Calu3 (cell line): ENCODE measurements at places on chromosomes 3 and 15.

GRCh38 chr3:40124918-40125317, 184.6 kb upstream of the EIF1B start:
- no peaks in the 10 kb centered on the region for H3K36me3 ChIP-seq
- H3K4me1 ChIP-seq = peaks cover 27% of the 10 kb centered on the region
- H3K27me3 ChIP-seq = no peaks in the 10 kb centered on the region
- no peak overlapping the region for H3K4me3 ChIP-seq
- DNase-seq = no peak
- H3K27ac ChIP-seq = no peak overlapping the region

DNA sequence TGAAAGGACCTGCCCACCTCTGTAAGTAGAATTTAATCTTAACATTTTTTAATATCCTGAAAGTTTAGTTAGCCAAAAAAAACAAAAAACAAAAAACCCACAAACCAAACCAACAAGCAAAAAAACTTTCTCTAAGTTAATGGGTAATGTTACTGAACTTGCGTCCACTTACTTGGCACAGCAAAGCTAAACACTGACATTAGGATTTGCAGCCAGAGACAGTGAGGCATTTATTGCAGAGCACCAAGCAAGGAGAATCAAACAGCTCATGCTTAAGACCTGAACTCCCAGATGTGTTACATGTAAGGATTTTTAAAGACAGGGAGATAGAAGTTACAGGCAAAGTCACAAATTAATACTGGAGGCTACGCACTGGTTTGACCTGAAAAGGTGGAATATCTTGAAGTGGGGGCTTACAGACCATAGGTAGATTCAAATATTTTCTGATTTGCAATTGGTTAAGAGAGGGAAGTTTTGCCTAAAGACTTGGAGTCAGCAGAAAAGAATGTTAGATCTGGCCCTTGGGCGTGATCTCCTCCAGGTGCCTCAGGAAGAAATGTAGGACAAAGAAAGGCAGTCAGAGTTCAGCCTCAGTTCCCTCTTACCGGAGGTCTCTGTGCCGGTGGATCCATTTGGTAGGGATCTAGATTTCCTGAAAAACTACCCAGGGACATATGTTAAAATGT, 205.0 kb downstream of the ADAMTSL3 start:
- no peak overlapping the region for H3K4me3 ChIP-seq
- H3K4me1 ChIP-seq = peaks cover 27% of the 10 kb centered on the region
- H3K36me3 ChIP-seq = peaks cover 7% of the 10 kb centered on the region
- DNase-seq = no peak

DNA sequence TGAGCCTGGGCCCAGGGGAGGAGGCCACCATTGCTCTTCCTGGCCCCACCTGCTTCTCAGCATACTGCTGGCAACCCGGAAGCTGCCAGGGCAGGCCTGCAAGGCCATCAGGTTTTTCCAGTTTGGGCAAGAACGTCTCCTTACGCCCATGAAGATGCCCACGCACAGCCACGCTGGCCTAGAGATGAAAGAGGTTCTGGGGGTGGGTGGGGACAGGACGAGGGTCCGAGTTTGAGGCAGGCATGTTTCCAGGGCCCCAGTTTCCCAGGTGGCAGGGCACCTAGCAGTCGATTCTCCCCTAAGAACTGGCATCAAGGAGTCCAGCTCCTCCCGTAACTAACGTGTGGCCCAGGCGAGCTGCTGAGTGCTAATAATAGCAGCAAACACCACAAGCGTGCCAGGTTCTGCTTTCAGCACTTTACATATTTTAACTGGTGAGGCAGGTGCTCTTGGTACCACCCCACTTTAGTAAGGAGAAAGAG, 45.8 kb downstream of the ZNF710 start:
- H3K4me1 ChIP-seq = peaks cover 22% of the 10 kb centered on the region
- peak; percentile 87 for DNase-seq
- peak overlapping the region; percentile 82 for H3K27ac ChIP-seq
- H3K27me3 ChIP-seq = no peaks in the 10 kb centered on the region
- H3K4me3 ChIP-seq = no peak overlapping the region
- peaks cover 10% of the 10 kb centered on the region for H3K36me3 ChIP-seq

- DNase-seq = no peak
- H3K4me1 ChIP-seq = peaks cover 10% of the 10 kb centered on the region
- no peak overlapping the region for H3K4me3 ChIP-seq
- no peaks in the 10 kb centered on the region for H3K27me3 ChIP-seq
- no peak overlapping the region for H3K27ac ChIP-seq
These were observed 9.3 kb upstream of the MAGI1 start for GRCh38 chr3:66048051-66048395.

GRCh38 chr15:57532731-57533447, 58.8 kb upstream of the MYZAP start:
- no peaks in the 10 kb centered on the region for H3K36me3 ChIP-seq
- no peak for DNase-seq
- no peak overlapping the region for H3K4me3 ChIP-seq
- no peak overlapping the region for H3K27ac ChIP-seq
- peaks cover 15% of the 10 kb centered on the region for H3K27me3 ChIP-seq
- no peaks in the 10 kb centered on the region for H3K4me1 ChIP-seq

DNA sequence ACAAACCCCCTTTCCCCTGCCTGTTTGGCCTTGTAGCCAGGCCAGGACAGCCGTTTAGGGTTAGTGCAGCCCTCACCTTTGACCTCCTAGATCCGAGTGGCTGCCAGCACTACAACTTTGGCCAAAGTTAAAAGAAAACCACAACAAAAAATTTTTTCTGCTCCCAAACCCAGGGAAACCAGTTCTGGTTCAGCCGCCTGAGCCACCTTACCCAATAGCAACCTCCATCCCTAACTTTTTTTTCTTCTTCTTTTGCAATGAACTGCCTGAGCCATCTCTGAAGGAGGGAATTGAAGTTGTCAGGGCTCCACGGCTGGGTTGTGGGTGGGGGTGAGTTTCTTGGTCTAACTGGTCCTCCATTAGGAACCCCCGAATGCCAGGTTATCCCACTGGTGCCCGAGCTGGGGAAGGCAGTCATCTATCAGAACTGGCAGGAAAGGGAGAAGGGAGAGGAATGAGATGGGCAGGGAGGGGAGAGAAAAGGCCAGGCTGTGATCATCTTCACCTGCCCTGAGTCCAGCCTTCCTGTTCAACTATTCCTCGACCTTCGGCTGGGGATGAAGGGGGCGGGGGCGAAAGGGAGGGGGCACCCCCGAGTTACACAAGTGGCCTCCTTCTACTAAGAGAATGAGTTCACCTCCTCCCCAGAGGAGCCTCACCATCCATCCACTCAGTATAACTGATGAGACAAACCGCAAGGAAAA, 6.2 kb upstream of the NR2F2 start:
- H3K4me3 ChIP-seq = no peak overlapping the region
- peak overlapping the region; percentile 98 for H3K27ac ChIP-seq
- peaks cover 98% of the 10 kb centered on the region for H3K36me3 ChIP-seq
- H3K27me3 ChIP-seq = no peaks in the 10 kb centered on the region

GRCh38 chr3:126991366-126992200, 8.7 kb downstream of the PLXNA1 start:
- H3K4me1 ChIP-seq = peaks cover 9% of the 10 kb centered on the region
- no peak overlapping the region for H3K27ac ChIP-seq
- DNase-seq = no peak

DNA sequence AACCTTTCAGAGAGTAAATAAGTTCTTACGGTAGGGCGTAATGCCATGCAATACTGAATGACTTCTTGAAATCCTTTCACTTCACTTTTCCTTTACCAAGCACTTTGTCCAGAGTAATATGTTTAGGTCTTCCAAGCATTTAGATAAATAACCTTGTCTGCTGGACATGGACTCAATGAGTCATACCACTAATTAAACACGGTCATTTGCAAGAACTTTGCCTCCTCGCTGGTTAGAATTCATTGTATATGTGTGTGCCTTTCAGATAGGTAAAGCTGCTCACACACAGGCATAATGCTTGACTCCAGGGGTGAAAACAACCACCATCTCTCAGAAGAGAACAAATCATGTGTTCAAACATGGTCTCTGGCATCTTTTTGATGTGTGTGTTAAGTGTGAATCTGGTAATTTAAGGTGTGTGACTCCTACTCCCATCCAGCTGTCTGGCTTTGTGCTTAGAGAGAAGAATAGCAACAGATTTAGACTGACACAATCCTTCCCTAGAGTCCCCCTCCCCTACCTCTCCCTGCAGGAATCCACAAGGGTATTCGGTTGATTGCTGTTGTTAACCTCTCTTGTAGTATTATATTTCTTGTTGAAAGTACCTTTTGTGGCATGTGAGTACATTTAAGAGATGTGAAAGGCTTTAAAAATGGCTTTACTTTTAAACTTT, 419.0 kb downstream of the CNTN4 start:
- H3K27me3 ChIP-seq = no peaks in the 10 kb centered on the region
- no peak overlapping the region for H3K27ac ChIP-seq
- DNase-seq = no peak

GRCh38 chr3:185937689-185938374, at the start of gene TRA2B:
TSS of gene TRA2B (minus strand) at chr3:185938014. CDS start at chr3:185937860, 154 bp downstream.
- peak; percentile 100 for DNase-seq
- peak within 1 kb of the TSS; percentile 95 for H3K4me3 ChIP-seq
- peaks cover 47% of the 10 kb centered on the region for H3K36me3 ChIP-seq
- no peaks in the 10 kb centered on the region for H3K27me3 ChIP-seq
- H3K4me1 ChIP-seq = peaks cover 32% of the 10 kb centered on the region

DNA sequence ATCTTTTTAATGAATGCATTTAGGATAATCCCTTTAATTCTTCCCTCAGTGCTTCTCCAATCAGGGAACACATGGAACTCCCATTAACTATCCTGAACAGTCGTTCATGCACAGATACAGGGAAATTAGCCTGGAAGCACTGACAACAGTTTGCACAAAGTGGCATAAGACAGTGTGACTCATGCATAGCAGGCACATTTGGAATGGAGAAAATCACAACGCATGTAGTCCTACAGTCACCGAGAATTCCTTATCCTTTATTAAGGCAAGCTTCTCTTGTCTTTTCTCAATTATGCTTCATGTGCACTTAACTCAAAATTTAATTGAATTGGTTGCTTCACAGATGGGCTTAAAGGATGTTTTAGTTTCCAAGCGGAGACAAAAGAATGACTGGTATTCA, 155.0 kb upstream of the CRBN start:
- no peak for DNase-seq
- no peaks in the 10 kb centered on the region for H3K36me3 ChIP-seq
- no peak overlapping the region for H3K27ac ChIP-seq
- no peak overlapping the region for H3K4me3 ChIP-seq

- H3K27ac ChIP-seq = no peak overlapping the region
- DNase-seq = no peak
- H3K27me3 ChIP-seq = no peaks in the 10 kb centered on the region
- H3K4me1 ChIP-seq = peaks cover 63% of the 10 kb centered on the region
These were observed 99.9 kb downstream of the CD47 start for GRCh38 chr3:107990926-107991325.

GRCh38 chr3:3212781-3213440, 33.4 kb upstream of the CRBN start:
- no peaks in the 10 kb centered on the region for H3K36me3 ChIP-seq
- H3K27ac ChIP-seq = no peak overlapping the region
- DNase-seq = no peak
- H3K4me3 ChIP-seq = no peak overlapping the region
- H3K27me3 ChIP-seq = no peaks in the 10 kb centered on the region

GRCh38 chr3:171219258-171219657, 192.7 kb upstream of the SLC2A2 start:
- H3K27me3 ChIP-seq = no peaks in the 10 kb centered on the region
- no peak overlapping the region for H3K4me3 ChIP-seq
- peaks cover 8% of the 10 kb centered on the region for H3K4me1 ChIP-seq
- H3K36me3 ChIP-seq = no peaks in the 10 kb centered on the region

DNA sequence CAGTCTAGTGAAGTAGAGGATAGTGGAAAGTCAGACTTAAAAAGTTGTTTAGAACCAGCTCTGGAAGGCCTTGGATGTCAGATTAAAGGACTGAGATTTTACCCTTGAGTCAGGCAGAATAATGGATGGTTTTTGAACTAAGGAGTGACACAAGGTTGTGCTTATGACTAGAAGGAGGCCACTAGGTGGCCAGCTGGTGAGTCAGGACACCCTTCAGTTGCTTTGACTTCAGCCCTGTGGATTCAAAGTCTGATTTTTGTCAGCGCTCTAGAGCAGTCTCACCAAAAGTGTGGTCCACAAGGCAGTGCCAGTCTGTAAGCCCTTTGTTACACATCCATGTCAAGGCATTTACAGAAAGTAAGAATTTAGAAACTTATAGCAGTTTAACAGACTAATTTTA, 3.8 kb upstream of the GABPB1 start:
- H3K4me3 ChIP-seq = no peak overlapping the region
- H3K27me3 ChIP-seq = no peaks in the 10 kb centered on the region
- H3K4me1 ChIP-seq = peaks cover 20% of the 10 kb centered on the region

DNA sequence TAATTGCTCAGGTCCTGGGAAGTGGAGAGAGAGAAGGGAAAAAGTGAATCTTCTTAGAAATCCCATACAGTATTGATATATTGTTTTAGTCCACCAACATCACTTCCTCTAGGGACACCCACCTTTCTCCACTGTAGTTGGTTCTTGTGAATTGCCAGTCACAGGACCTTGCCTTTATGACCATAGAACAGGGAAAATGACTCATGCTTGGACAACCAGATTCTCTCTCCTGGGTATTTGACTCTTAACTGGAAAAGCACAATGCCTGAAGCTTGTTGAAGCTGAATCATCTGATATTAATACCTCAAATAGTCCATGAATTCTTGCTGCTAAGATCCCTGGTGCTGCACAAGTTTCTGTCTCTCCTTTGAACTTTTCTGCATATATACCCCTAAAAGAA, 32.5 kb upstream of the DCLK3 start:
- no peak for DNase-seq
- no peaks in the 10 kb centered on the region for H3K36me3 ChIP-seq
- no peak overlapping the region for H3K27ac ChIP-seq
- no peaks in the 10 kb centered on the region for H3K4me1 ChIP-seq

GRCh38 chr15:48964898-48965297, 1.2 kb upstream of the SHC4 start:
- H3K4me1 ChIP-seq = peaks cover 33% of the 10 kb centered on the region
- H3K27ac ChIP-seq = no peak overlapping the region
- H3K36me3 ChIP-seq = peaks cover 13% of the 10 kb centered on the region
- H3K4me3 ChIP-seq = no peak overlapping the region
- DNase-seq = no peak

DNA sequence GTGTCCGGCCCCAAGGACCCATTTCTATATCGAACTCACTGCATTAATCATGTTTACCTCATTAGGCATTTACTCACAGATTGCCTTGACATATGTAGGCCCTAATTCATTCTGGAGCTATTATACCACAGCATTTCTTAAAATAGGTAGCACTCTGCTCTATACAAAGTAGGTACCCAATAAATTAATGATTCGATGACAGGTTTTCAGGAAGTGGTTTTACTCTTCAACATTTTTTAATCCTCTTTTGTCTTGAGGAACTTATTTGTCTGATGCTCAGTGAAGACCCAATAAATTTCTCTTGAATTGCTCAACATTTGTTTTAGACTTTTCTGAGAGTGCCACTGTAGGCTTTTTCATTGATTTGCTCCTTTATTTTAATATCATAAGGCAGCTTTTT, 12.1 kb downstream of the TGFBR2 start:
- peaks cover 62% of the 10 kb centered on the region for H3K4me1 ChIP-seq
- H3K4me3 ChIP-seq = no peak overlapping the region
- H3K36me3 ChIP-seq = peaks cover 33% of the 10 kb centered on the region
- H3K27me3 ChIP-seq = no peaks in the 10 kb centered on the region

- no peaks in the 10 kb centered on the region for H3K27me3 ChIP-seq
- H3K36me3 ChIP-seq = no peaks in the 10 kb centered on the region
- no peak overlapping the region for H3K27ac ChIP-seq
- DNase-seq = no peak
These were observed 37.1 kb downstream of the ZNF106 start for GRCh38 chr15:42453826-42454225.
